Central memory CD4-positive, alpha-beta T cell (primary cell): ENCODE measurements at places on chromosomes 5 and 9.

GRCh38 chr9:100083448-100084127 is 15.2 kb downstream of the ERP44 start:
- no peak for DNase-seq

DNA sequence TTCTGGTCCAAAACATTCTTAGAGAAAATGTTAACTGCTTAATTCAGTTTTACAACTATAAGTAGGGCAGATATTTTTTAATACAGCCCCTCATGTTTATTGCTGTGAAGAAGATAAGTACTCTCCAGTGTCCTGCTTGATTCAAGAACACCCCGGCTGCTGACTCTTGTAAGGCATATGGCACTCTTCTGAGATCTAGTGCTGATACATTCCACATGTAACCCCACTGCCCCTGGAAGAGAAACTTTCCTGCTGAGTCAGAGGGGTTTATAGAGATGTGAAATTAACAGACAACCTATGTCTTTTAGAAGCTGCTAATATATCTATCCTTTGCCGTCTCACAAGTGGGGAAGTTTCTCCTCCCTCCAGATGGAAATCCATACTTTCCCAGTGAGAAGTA is 1.0 kb upstream of the MINAR2 start:
- no peak for DNase-seq

DNA sequence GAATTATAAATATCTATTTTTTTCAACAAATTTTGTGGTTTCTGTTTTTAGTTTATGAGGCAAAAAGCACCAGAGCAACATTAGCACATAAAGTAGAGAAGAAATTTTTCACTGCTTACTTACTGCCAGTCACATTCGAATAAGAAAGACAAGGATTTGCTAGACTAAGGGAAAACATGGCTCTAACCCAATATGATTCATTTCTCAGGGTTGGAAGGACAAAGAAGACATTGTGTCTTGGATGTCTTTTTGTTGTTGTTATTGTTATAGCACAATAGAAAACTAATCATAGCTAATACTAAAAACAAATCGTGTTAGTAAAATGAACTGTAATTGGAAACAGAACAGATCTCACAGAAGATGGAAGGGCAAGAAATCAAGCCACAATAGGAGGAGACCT is 90.9 kb upstream of the SLCO6A1 start:
- DNase-seq = no peak

GRCh38 chr5:127001621-127002296 is 28.6 kb downstream of the MARCHF3 start:
- DNase-seq = no peak

DNA sequence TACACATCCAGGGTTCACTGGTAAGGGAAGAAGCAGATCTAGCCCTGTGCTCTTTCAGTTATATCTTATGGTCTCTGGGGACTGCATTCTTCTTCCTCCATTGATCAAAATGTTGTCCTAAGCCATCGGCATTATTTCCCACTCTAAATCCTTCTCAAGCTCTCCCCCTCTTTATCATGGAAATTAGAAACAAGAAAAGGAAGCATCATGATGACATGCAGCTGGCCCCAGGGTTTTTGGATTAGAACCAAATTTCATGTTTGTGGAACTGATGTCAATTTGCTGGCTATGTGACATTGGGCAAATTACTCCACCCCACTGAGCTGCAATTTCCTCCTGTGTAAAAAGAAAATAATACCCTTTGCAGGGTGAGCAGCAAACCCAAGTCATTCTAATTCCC is 39.5 kb downstream of the MFAP3 start:
- DNase-seq = no peak

- no peak for DNase-seq
Measured at GRCh38 chr9:126849591-126850225, 10.7 kb upstream of the ZBTB34 start.

GRCh38 chr5:19169426-19169825 is 818.6 kb downstream of the CDH18 start:
- no peak for DNase-seq

- no peak for DNase-seq
Measured at GRCh38 chr5:93100428-93100827, 480.6 kb downstream of the NR2F1-AS1 start.

DNA sequence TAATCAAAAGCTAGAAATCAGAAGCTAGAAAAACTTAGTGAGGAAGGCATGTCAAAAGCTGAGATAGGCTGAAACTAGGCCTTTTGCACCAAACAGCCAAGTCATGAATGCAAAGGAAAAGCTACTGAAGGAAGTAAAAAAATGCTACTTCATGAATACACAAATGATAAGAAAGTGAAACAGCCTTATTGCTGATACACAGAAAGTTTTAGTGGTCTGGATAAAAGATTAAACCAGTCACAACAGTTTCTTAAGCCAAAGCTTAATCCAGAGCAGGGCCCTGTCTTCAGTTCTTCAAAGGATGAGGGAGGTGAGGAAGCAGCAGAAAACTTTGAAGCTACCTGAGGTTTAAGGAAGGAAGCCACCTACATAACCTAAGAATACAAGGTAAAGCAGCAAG is 102.5 kb upstream of the SH3GL2 start:
- no peak for DNase-seq

GRCh38 chr5:87751824-87752223 is 339.1 kb upstream of the CCNH start:
- DNase-seq = no peak

DNA sequence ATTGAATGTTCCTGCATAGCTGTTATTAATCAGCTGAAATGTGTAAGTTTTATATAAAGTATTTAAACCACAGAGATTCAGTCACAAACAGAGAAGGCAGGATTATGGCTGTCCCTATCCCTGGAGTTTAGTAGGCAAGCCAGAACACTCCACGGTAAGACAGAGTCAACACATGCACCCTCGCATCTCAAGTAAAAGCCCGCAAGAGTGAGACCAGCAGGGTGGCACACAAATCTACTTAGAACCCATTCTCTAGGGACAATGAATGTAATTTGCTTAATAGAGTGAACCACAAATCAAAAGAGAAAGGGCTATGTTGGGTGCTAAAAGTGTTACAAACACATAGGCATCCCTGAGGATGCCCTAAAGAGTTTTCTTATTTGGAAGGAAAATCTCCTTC is 35.1 kb downstream of the LPAR1 start:
- no peak for DNase-seq

DNA sequence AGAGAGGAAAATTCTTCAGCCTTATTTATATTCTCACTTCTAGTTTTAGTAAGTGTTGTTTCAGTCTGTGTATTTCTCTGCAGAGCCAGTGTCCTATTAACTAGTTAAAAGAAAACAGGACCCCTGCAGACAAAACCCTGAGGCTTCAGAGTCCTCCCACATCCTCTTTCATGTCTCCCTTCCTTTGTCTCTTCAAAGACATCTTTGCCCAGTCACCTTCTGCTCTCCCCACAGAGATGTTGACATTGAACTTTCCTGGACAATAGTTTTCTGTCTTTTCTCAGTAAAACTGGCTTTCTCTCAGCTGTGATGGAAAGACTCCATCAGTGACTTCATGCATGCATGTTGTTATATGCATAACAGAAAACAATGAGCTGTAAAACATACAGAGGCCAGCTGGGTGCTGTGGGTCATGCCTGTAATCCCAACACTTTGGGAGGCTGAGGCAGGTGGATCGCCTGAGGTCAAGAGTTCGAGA is 20.2 kb downstream of the GRAMD2B start:
- no peak for DNase-seq

DNA sequence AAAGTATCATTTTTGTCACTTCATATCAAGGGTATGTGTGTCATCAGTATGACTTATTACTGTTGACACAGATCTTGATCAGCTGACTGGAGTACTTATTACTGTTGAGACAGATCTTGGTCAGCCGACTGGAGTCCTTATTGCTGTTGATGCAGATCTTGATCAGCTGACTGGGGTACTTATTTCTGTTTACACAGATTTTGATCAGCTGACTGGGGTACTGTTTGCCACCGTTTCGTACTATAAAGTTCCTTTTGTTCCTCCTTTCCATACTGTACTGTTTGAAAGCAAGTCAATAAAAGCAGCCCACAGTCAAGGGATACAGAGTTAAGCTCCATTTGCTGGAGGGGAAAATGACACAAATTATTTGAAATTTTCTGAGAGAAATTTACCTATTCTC is 347.3 kb downstream of the CDH12 start:
- no peak for DNase-seq

DNA sequence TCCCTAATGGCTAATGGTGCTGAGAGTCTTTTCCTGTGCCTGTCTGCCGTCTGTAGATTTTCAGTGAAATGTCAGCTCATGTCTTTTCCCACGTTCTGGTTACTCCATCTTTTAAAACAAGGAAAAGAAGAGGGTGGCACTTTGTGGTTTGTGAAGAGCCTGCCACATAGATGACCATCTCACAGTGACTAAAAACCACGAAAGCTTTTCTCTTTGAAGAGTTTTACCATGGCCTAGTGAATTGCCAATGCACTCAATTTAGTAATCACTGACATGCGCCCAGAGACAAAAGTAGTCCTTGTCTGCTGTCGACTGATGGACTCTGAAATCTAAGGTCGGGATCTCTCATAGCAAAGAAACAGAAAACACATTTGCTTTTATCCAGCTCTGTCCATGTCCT is 50.4 kb downstream of the SPATA31C2 start:
- no peak for DNase-seq

DNA sequence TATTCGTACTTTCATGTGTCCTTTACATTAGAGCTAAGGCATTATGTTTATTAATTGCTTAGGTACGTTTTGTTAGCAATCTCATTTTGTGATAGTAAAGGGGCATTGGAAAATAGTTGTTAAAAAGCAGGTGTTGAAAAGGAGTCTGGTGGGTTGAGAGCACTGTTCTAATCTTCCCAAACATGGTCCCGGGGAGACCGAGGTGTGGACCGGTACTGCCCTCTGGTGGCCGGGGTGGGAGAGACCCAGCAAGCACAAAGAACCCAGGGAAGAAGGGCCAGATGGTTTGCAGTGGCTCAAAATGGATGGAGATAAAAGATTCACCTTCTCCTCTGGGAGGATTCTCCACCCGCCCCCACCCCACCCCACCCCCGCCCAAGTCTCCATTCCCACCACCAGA is 26.1 kb downstream of the IDNK start:
- DNase-seq = peak; percentile 65

DNA sequence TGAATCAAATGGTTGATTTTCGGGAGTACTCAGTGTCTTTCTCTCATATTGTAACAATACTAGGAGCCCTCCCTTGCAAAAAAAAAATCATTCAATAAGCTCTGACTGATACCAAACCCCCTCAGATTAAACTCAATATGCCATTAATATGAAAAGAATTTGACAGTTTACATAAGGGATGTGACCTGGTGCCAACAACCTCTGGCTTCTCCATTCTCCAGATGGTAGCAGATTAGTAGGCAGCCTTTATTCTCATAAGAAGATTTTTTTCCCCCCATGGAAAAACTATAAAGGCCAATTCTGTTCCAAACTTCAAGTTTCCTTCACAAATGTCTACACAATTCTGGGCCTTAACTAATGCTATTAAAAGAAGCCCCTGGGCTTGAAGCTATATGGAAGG is 96.5 kb downstream of the EFNA5 start:
- DNase-seq = no peak

DNA sequence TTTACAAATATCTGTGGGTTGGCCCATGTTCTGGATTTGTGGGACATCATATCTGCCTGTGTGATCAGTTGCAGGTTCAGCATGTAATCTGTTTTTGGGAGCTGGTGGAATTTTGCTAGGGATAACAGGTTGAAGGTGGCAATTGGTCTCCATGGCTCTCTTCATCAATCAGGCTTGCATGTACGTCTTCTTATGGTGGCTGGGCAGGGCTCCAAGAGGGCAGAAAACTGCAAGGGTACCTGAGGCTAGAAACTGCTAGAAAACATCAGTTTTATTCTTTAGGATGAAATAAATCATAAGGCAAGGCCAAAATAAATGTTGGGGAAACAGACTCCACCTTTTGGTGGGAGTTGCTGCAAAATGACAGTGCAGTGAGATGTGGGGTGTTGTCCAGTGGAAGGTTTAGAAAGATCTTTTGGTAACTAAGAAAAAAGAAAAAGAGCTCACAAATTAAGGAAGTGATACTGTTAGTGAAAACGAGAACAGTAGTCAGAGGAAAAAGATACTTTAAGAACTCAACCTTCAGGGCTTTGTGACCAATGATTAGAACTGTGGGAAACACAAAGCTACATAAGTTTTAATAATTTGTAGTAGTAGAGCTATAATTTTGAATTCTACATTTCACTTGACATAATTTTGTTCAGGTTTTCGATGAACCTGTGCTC is 300.7 kb upstream of the IZUMO3 start:
- DNase-seq = no peak

DNA sequence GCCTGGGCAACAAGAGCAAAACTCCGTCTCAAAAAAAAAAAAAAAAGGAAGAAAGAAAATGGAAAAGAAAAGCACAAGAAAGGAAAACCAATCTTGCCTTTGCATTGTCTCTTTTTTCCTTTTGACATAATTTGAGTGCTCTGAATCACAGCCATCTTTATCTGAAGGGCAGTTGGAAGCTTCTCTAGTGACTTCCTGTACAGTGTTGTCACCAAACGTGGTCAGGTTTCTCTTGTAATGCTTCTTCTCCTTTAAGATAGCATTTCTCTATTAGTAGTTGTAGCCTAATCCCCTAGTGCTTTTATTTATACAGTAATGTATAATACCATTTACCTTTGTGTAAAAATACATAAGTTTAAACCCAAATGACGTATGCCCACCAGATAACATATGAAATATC is 18.1 kb downstream of the PRKACG start:
- DNase-seq = no peak

- DNase-seq = no peak
Measured at GRCh38 chr9:136031741-136032730, 63.1 kb downstream of the NACC2 start.

DNA sequence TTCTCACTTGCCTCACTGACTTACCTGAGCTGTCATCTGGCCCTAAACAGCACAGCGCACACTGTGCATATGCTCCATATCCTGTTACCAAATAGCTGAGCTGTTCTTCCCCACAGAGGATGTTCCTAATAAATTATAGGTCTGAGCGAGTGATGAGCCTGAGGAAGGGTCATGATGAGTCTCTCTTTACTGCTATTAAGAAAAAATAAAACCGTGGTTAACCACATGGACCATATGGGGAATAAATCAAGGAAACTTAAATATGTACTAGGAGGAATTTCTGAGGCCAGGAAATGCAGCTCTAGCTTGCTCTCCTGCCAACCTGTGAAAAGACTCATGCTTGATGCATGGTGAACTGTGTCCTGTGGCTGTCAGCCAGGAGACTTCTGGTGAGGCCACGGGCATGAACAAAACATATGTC is 424.8 kb upstream of the DMAC1 start:
- DNase-seq = no peak

GRCh38 chr9:124017051-124017928 is 5.7 kb downstream of the LHX2 start:
- DNase-seq = no peak

DNA sequence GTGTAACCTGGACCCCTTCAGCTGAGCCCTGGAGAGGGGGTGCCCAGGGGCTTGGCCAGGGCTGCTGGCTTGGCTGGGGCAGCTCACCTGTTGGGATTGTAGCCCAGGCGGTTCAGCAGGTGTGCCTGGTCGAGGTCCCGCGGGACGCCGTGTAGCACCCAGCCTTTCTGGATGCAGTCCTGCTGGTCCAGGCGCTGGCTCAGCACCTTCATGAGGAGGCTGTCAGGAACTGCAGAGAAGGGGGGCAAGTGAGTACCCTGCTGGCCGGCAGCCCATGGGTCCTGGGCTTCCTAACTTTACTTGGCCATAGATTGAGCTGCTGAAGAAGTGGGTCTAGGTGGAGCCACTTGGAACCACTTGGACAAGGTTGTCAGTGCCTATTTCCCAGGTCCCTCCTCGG is 85.5 kb downstream of the AK8 start:
- no peak for DNase-seq
